ENCODE measurements at places on chromosomes 3 and 15.

- DNase-seq: no peak
These were observed 85.4 kb downstream of the ADAMTS17 start for GRCh38 chr15:100256101-100256969.

DNA sequence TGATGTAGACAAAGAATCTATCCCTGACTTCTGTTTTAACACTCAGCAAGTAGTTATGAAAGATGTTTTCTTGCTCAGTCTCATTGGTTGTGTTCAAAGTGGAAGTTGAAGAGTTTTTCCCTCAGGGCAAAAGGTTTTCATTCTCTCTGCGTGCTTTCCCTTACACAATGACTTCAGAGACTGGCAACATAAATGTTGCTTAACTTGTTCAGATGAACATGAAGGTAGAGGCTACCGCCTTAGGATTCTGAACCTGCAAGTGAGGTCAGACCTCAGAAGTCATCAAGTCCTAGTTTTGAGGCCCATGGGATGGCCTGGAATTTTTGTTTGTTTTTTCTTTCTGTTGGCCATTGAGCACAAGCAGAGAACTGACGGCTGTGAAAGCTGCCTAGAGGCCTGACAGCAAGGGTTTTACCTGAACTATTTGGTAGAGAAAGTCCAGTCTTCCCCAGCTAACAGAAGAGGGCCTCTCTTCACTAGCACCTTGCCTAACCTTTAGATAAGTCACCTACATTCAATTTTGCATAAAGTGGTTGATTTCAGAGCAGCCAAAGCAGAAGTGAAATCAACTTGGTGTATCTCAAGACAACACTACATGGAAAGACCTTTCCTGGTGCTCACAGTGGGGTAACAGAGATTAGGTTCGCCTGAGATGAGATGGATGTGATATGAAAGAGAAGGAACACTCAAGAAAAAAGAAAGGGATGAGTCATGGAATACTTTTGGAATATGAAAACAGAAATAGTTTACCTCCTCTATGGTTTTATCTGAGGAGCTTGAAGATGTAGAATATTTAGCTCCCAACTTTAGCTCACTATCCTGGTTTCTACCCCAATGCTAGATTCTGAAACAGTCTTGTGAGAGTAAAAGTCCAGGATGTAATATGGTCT is 53.6 kb upstream of the AP4E1 start:
- DNase-seq: no peak

DNA sequence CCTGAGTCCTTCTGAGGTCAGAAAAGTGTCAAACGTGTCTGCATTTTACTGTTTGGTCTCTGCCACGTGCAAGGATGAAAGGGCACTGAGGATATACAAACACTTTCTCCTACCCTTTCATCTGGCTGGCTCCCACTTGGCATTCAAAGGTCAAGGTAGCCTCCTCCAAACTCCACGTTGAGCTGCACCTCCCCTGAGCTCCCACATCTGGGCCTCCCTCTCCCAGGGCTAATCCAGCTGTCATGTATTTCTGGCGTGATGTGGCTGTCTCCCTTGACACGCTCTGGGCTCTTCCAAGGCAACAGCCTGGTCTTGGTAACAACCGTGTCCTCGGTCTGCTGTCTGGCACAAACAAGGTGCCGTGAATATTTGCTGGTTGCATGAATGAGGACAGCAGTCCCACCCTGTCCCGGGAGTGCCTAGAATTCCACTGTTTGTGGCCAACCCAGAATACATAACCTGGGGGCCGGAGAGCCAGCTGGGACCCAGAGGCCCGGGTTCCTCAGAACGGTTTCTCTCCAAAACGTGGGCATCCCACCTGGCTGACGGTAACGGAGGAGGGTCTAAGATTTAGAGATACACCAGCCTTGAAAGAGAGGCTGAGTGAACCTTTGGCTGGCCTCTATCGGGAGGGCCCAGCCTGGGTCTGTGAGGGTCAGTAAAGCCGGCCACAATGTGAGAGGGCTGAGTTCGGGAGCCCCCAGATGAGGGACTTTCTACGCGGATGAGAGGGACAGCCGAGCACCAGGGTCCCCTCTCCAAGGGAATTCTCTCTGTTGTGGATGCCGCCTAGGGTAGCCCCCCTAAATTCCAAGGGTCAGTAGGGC is 767 bp downstream of the GLT8D1 start:
- no peak for DNase-seq

DNA sequence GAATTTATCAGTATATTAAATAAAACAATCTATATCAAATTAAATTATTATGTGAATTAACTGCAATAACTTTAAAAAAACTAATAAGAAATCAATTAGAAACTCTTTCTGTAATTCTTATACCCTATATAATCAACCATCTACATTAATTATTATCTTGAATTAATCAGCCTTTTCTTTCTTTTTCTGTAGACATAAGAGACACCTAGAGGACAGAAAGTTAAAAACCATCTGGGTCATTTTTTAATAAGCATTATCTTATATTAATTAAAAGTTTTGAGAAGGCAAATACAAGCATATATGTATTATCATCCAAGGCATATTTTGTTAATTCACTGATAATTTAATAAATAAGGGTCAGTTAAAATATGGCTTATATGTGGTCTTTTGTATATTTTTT is 24.2 kb upstream of the SLC25A26 start:
- no peak for DNase-seq

GRCh38 chr3:66322436-66322835 is 101.6 kb downstream of the SLC25A26 start:
- DNase-seq: no peak

DNA sequence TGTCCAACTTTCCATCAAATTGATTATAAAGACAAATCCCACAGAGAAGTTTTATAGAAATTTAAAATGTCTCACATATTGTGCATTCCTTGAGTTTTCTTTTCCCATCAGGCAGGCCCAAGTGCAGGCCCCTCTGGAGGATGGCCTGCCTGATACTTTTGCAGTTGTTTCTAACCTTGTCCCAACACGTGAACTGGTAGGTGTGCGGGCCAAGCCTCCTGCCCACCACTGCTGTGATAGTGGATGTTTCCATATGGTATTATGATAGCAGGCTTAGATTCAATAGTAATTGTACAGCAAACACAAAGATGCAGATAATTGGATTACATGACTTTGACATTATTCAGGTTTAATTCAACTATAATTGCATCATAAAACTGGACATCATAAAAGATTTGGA is 1.4 kb downstream of the P2RY12 start:
- no peak for DNase-seq

DNA sequence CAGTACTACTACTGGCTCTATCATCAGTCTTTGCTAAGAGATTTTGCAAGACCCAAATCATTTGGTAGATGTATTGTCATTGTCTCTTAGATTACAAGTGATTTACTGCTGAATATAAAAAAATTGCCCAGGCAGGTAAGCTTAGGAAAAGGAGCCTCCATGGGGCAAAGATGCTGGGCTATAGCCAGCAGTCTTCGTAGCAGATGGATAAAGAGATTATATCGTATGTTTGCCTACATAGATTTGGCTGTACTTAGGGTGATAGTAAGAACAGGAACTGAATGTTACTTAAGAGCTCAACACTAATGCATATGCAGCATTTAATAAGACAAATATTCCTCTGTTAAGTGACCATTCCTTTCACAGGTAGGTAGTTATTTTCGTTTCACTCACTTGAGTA is 48.9 kb downstream of the PTPRG start:
- DNase-seq: no peak

GRCh38 chr3:113166719-113167492 is 44.5 kb upstream of the BOC start:
- no peak for DNase-seq

- no peak for DNase-seq
These were observed 1.1 kb downstream of the TMED3 start for GRCh38 chr15:79311901-79312553.

DNA sequence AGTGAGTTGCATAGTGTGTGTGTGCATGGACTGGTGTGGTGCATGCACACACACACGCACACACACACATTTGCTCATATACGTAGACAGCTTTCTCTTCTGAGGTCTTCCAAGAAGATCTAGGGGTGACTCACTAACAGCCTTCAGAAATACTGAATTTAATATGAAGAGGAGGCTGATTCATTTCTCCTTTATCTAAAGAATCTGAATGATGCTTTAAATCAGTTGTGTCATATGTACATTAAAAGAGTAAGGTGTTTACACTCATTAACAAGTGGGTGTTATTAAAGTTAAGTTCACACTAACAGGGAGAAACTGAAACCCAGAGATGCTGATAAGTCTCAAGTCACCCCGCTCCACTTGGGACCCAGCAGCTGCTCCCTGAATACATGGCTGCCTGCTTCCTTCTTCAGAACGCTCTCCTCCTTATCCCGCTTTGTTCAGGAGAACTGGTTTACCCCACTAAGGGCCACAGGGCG is 22.0 kb downstream of the TMPRSS7 start:
- no peak for DNase-seq

DNA sequence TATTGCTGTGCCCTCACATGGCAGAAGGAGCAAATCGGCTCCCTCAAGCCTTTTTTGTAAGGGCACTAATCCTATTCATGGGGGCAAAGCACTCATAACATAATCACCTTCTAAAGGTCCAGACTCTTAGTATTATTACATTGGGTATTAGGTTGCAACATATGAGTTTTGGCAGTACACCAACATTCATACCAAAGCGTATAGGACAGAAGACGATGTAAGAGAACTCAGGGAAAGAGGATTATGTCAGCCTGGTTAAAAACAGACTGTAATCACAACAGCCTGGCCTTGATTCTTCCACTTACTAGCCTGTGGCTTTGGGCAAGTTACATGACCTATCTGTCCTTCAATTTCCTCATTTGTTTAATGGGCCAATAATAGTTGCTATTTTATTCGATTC is 828.5 kb upstream of the NECTIN3 start:
- no peak for DNase-seq

DNA sequence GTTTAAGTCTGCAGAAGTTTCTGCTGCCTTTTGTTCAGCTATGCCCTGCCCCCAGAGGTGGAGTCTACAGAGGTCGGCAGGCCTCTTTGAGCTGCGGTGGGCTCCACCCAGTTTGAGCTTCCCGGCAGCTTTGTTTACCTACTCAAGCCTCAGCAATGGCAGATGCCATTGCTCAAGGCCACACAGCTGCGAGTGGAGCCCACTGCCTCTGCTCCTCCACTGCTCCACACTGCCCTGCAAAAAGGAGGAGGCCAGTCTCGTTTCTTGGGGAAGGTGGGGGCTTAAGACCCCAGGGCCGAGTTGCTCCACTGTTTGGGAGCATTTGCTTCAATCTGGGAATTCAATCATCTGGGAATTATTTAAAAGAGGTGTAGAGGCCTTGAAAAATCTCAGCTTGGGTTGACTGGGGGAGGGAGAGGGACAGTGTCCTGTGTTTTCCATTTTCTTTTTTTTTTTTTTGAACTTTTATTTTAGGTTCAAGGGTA is 144.6 kb upstream of the MEF2A start:
- peak; percentile 22 for DNase-seq

DNA sequence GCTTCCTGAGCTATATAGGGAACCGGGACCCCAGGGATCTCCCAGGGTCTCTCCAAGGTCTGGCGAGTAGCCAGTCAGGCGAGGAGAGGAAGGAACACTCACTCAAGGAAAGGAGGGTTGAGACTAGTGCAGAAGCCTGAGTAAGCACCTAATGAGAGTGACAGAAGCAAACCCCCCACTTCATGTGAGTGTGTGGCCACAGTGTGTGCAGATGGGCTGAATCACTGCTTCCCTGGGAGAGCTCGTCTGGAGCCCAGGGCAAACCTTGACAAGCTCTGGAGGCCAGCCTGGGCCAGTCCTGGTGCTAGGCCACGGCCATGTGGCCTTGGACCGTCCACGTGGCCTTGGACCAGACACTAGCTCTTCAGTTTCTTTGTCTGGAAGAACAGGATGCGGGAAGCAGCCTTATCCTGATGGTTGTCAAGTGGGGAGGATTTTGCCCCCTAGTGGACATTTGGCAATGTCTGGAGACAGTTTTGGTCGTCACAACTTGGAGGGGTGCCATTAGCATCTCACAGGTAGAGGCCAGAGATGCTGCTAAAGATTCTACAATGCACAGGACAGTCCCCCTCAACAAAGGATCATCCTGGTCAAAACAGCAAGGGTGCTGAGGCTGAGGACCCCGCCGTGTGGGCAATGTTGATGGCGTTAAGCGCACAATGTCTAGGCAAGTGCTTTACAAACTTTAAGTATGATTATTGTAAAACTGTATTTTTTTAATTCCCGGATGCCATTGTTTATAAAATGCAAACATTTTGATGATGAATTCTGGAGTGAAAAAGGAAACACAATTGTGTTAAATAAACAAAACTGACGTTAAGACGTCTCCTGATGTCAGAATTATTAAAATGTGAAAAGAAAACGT is 34.8 kb upstream of the CTSH start:
- no peak for DNase-seq

DNA sequence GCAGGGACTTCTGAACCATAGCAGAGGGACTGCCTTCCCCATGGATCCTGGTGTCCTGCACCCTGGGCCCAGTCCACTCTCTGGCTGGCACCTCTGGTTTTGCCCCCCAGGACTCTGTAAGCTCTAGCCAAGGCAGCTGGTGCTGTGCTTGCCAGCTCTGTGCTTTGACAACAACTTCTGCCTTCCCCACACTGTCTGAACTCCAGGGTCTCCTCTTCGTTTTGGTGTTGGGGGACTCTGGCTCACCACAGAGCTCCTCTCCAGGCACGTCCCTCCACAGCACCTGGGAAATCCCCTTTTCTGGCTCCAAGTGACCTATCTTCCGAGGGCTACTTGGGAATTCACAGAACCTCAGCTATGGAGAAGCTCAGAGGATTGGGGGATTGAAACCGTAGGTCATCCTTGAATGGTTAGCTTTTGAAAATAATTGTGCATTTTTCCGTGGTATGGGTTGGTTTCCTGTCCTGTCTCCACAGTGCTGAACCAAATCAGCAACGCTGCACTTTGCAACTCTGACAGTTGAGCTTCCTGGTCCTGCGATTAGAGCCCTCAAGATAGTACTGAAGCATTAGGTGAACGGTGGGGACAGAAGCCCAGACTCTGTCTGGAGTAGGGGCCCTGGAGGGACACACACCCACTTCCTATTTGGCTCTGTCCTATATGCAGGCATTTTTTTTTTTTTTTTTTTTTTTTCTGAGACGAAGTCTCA is 152.4 kb downstream of the APBA2 start:
- no peak for DNase-seq

GRCh38 chr3:177862962-177863491 is 665.7 kb upstream of the TBL1XR1 start:
- DNase-seq: no peak

DNA sequence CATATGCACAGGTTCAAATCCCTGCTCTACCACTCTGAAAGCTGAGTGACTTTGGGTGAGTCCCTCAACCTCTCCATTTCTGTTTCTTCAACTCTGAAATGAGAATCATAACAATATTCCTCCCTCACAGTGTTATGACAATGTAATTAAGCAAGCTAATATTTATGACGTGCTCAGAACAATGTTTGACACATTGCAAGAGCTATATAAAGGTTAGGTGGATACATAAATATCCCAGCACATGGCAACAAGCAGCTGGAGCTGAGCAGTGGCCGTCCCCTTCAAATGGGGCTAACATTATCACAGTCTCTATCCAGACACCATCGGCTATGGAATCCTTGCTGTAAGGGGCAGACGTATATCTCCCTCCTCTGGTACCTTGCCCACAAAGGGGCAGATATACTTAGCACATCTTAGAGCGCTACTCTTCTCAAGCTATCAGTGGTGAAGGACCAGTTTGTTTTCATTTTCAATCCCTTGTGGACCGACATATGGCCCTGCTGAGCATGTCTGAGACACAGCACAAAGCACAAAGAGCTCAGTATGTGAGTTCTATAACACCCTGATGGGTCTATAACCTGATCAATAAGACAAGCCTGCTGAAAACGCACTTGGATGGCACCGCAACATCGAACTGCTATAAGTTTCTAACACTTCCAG is 80.9 kb downstream of the PRICKLE2 start:
- DNase-seq: no peak

- DNase-seq: no peak
These were observed 92.5 kb upstream of the SKOR1 start for GRCh38 chr15:67732671-67733374.

- DNase-seq: no peak
These were observed 455.3 kb upstream of the NR2F2 start for GRCh38 chr15:95875121-95875643.
